ENCODE measurements at places on chromosomes 5 and 9.

DNA sequence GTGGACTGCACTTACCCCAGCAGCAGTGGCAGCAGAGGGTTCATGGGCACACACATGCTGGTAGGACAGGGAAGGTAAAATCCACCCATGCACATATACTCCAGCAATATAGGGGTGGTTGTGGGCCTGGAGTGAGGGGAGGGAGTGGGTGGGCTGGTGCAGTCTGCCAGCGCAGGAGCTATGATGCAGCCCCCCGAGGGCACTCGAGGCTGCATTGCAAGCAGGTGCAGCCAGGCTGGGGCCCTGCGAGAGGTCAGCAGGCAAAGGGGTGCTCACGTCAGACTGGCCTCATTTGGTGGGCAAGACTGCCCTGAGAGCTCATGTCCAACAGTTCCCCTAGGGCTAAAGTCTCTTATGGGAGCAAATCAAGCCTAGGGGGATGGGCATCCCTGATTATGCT is 32.4 kb upstream of the PCDHA1 start:
- H3K36me3 ChIP-seq: peaks cover 3% of the 10 kb centered on the region
- no peaks in the 10 kb centered on the region for H3K4me1 ChIP-seq
- H3K4me3 ChIP-seq: no peak overlapping the region
- no peak for DNase-seq

- peak overlapping the region; percentile 99 for H3K4me3 ChIP-seq
- DNase-seq: peak; percentile 23
- H3K27ac ChIP-seq: peak overlapping the region; percentile 99
- H3K27me3 ChIP-seq: no peaks in the 10 kb centered on the region
- H3K36me3 ChIP-seq: peaks cover 37% of the 10 kb centered on the region
- peaks cover 40% of the 10 kb centered on the region for H3K4me1 ChIP-seq
Observed at GRCh38 chr5:180832638-180833068, 28.4 kb downstream of the ZFP62 start.

DNA sequence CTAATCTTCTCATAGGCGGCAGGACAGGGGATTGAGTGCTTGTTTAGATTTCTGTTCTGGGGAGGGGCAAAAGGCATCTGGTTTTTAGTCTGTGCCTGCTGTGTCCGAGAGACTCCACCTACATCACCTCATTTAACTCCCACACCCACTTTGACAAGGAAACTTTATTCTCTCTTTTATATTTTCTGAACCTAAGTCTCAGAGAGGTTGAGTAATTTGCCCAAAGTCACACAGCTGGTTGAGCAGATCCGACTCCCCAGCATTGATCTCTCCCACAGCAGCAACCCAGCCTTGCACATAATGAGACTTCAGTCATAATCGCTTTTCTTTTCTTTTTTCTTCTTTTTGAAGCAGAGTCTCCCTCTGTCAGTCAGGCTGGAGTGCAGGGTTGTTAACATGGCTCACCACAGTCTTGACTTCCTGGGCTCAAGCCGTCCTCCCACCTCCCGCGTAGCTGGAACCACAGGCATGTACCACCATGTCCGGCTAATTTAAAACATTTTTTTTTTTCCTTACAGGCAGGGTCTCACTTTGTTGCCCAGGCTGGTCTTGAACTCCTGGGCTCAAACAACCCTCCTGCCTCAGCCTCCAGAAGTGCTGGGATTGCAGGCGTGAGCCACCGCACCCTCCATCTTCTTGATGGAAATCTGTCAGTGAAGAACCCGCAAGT is 36.5 kb upstream of the ANKRD33B start:
- H3K4me1 ChIP-seq: no peaks in the 10 kb centered on the region
- H3K27ac ChIP-seq: no peak overlapping the region
- H3K36me3 ChIP-seq: no peaks in the 10 kb centered on the region
- H3K4me3 ChIP-seq: no peak overlapping the region

- peaks cover 48% of the 10 kb centered on the region for H3K27me3 ChIP-seq
- H3K27ac ChIP-seq: no peak overlapping the region
- H3K4me1 ChIP-seq: no peaks in the 10 kb centered on the region
- no peak for DNase-seq
Observed at GRCh38 chr5:77305956-77306355, 95.5 kb downstream of the PDE8B start.

GRCh38 chr9:123421186-123421585 is 65.2 kb downstream of the CRB2 start:
- no peak overlapping the region for H3K27ac ChIP-seq
- H3K4me1 ChIP-seq: no peaks in the 10 kb centered on the region
- H3K36me3 ChIP-seq: peaks cover 6% of the 10 kb centered on the region
- no peaks in the 10 kb centered on the region for H3K27me3 ChIP-seq
